Stimulated activated CD8-positive, alpha-beta memory T cell treated with anti-CD3 and anti-CD28 coated beads, Interleukin-12 subunit alpha, Interleukin-12 subunit beta, amount 100 ng/mL, for 4 hours (primary cell): ENCODE measurements at places on chromosomes 11 and 22.

GRCh38 chr11:46718155-46719019 lies 626 bp upstream of the F2 start:
- no peak for DNase-seq

DNA sequence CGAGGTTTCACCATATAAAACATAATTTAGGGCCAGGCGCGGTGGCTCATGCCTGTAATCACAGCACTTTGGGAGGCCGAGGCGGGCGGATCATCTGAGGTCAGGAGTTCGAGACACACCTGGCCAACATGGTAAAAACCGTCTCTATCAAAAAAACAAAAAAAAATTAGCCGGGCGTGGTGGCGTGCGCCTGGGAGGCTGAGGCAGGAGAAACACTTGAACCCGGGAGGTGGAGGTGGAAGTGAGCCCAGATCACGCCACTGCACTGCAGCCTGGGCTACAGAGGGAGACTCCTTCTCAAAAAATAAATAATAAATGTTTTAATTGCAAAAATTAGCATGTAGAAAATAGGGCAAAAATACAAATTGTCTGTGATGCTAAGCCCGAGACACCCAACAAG lies 993 bp upstream of the SFI1 start:
- no peak for DNase-seq

GRCh38 chr11:23232652-23233051 lies 372.4 kb upstream of the CCDC179 start:
- DNase-seq, result no peak

GRCh38 chr11:100586361-100587101 lies 100.6 kb upstream of the ARHGAP42 start:
- no peak for DNase-seq

DNA sequence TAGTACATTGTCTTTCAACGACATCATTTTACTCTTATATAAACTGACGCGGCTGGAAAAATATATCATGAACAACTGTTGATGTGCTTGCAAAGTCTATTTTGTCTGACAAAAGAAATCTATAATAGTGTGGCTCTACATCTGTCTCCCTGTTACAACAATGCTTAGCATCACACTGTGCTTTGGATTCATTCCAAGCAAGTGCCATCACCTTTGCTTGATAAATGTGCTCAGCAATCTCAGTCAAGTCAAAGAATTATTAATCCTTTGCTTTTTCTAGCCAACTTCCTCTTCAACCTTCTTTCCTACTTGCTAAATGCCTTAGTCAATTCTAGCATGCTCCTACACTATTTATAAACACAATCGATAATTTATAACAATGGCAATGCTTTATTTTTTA lies 140.5 kb downstream of the FCHSD2 start:
- no peak for DNase-seq

DNA sequence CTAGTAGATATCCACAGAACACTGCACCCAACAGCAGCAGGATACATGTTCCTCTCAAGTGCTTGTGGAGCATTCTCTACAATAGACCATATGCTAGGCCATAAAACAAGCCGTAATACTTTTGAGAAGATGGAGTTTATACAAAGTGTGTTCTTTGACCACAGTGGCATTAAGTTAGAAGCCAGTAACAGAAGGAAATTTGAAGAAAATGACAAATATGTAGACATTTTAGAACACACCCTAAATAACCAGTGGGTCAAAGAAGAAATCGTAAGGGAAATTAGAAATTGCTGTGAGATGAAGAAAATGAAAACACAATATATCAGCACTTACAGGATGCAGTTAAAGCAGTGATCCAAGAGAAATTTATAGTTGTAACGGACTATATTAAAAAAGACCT lies 163.4 kb downstream of the TBC1D22A start:
- DNase-seq, result no peak

DNA sequence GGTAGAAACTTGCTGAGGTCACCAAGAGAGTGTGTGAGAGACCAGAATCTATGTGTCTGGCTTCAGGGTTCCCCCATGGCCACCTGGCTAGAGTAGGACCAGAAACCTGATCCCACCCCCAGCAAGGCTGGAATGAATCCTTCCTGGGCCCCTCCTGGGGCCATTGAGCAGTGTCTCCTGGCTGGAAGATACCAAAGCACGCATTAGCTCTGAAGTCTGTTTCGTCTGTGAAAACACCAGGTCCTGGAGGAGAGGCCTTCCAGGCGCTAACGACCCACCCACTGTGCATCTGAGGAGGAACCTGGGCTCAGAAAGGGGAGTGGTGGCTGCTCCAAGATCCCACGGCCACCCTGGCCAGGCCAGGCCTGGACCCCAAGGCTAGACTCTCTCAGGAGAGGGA lies 15.5 kb upstream of the TSKU start:
- no peak for DNase-seq

DNA sequence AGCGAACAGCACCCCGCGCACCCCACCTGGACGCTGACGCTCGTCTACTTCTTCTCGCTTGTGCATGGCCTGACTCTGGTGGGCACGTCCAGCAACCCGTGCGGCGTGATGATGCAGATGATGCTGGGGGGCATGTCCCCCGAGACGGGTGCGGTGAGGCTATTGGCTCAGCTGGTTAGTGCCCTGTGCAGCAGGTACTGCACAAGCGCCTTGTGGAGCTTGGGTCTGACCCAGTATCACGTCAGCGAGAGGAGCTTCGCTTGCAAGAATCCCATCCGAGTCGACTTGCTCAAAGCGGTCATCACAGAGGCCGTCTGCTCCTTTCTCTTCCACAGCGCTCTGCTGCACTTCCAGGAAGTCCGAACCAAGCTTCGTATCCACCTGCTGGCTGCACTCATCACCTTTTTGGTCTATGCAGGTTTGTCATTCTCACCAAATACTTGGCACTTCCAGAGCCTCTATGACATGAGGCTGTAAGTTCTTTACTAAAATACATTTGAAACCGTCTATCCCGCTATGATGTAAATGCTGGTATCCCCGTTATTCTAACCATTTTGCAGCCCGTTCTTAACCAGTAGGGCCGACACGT lies 535 bp downstream of the AQP11 start:
- DNase-seq, result no peak

DNA sequence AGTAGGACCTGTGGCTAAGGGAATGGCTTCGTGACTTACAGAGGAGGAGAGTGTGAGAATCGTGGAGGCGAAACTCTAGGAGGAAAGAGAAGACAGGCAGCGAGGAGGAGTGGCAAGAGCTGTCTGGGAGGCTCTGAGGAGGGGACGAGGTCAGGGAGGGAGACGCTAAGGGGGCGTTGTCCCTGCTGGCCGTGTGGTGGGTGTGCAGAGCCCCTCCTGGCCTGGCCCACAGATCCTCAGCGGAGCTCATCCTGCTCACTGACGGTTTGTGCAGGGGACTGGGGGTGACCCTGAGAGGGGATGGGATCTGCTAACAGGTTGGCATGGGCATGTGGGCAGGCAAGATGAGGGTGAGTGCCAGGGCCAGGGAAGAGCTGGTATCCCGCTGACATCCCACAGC lies 56.5 kb upstream of the PRR5 start:
- no peak for DNase-seq

DNA sequence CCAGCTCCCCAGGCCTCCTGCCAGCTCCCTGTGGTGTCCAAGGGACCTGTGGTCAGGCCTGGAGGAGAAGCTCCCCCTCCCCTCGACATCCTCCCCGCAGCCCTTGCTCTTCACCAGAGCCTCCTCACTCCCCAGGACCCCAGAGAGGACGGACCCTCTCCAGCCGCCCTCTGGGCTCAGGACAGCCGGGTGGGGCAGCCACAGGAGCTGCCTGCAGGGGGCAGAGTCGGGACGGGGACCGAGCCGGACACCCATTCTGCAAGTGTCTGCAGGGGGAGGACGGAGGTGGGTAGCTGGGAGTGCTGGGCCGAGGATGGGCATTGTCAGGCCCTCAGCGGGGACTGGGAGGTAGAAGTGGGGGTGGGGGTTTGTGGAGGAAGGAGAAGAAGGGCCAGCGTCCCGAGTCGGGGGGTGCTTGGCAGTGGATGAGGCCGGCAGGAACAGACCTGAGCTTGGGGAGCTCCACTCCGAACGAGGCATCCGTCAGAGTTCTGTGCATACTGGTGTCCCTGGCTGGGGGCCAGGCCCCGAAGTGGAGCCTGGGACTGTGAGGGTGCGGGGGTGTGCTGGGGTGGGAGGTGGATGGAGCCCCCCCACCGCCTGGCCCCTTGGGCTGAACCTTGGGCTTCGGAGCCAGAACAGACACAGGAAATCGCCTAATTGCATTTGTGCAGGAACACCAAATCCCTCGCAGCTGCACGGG lies 15.2 kb downstream of the PRR33 start:
- DNase-seq, result no peak

- DNase-seq, result no peak
Measured at GRCh38 chr11:80084608-80085007, 643.8 kb upstream of the TENM4 start.

DNA sequence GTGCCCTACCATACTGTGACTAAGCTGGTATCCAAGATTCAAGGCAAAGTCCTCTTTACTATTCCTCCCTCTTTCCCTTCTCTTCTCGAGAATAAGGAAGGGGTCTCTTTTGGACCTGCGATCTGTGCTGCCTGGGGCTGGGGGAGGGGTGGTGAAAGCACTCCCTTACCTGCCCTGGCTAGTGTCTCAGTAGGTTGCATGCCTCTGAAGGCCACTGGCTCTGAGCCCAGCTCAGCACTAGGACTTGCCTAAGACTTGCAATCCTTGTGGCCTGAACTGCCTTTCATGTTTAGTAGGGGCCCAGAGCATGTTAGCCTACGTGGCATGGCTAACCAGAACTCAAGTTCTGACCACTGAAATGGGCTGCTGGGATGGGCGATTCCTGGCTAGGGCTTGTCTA lies 13.0 kb upstream of the REXO2 start:
- no peak for DNase-seq

DNA sequence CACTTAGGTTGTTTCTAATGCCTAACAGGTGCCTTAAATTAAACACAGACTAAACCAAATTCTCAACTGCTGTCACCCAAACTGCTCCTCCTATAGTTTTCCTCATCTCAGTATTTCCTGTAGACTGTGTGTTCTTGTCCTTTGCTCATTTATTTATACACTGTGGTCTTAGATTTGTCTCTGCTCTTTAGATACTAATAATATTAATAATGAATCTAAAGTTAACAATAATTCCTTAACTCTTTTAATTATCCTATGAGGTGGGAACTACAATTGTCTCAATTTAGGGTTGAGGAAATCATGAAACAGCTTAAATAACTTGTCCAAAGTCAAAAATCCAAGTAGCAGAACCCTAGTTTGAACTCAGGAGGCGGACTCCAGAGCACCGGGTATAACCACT lies 43.9 kb upstream of the YPEL1 start:
- DNase-seq, result no peak

DNA sequence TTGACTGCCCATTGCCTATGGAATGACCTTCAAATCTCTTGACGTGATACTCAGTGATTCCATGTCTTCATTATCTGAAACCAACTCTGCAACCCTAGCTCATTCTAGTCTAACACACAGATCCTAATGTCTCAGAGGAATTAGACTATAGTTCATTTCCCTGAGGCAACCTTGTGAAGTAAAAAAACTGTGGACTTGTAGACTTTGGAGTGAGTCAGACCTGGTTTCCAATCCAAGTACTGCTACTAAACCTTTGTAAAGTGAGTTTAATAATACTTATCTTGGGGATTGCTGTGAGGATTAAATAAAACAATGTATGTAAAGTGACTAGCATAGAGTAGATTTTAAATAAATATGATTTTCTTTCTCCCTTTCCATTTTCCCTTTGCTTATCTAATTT lies 226.1 kb downstream of the BLID start:
- no peak for DNase-seq

DNA sequence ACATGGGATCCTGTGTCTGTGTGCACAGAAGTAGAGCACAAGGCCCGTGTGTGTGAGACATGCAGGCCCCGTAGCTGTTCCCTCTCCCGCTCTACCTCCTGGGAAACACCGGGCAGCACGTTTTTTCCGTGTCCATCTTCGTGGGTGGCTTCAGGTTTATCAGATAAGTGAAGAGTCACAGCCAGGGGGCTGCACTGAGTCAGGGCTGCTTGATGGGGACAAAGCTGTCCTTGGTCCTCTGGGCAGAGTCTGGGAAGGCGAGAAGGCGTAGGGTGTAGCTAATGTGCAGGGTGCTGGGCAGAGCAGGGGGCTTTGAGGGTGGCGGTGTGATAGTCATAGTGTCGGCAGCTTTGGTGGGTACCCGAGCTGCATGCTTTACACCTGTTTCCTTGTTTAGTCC lies 23.7 kb downstream of the INCENP start:
- DNase-seq, result no peak

DNA sequence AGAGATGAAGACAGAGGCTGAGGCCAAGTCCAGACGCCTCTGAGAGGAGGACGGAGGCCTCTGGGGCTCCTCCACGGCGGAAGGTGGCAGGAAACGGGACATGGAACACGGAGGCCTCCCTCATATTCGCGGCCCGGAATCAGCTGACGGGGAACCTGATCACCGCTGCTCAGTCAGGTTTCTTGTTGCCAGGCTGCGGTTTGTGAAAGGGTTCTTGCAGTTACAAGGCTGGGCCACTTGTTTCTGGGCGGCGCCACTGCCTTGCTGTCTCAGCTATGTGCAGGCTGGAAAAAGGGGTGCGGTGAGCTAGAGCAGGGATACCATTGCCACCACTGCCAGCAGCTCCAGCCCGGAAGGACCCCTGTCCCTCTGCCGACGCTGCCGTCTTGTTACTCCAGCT lies 10.0 kb upstream of the MMP1 start:
- DNase-seq, result no peak

GRCh38 chr11:126840201-126840886 lies 160.2 kb downstream of the KIRREL3 start:
- no peak for DNase-seq
